HepG2 (cell line): ENCODE measurements at places on chromosomes 6 and 20. TPM values are rescaled to one million over a fixed set of nuclear protein-coding genes. Genes with fewer than 3 reads are reported as not detected.
A peak's percentile ranks its signal among the peaks of the same experiment; 100 is the strongest.

The RGS17 gene
- 0.04 TPM in 1 of 2 replicates, not detected in the other for polyA plus RNA-seq

The AHI1 gene
- 4.0 and 7.2 TPM in 2 replicates for polyA plus RNA-seq

The RALGAPB gene
- 16.2 and 17.6 TPM in 2 replicates for polyA plus RNA-seq

The SLC13A3 gene
- 63.3 and 76.0 TPM in 2 replicates for polyA plus RNA-seq

- no peak overlapping the region for H3K4me3 ChIP-seq
- H3K27ac ChIP-seq: no peak overlapping the region
- H3K27me3 ChIP-seq: peaks cover 3% of the 10 kb centered on the region; the same call in 1 of the 2 replicates
- DNase-seq: no peak
- peaks cover 9% of the 10 kb centered on the region for H3K4me1 ChIP-seq
- no peaks in the 10 kb centered on the region for H3K36me3 ChIP-seq
These were observed 1.1 kb upstream of the MBOAT1 start for GRCh38 chr6:20213271-20213798.

DNA sequence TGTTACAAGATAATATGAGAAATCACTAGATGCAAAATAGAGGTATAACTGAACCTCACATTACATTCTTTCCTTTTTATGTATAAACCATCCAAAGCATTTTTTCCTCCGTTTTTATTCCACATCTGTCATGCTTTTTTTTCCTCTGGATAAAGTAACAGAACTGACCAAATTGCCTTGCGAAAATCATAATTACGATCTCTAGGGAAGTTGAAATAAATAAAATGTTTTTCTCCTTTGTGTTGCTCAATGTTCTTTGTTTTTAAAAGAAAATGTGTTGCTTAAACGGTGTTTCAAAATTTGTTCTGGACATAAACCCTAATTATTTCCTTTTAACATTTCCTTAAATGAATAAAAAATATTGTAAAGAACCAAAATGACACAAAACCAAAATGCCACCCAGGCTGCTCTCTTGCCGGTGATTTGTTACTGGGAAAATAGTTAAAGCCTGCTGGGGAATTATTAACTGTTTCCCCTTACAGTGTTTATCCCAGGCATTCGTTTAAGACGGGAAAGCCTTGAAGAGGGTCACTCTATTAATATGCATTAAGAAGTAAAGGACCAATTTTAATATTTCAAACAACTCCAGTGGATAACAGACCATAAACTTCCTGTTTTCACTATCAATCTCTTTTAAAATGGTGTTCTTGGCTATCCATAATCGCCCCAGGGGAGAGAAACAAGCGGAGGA lies 1.7 kb upstream of the ADGRB3 start:
- no peak overlapping the region for H3K27ac ChIP-seq
- DNase-seq: no peak
- H3K27me3 ChIP-seq: no peaks in the 10 kb centered on the region; the same call in 1 of the 2 replicates
- H3K36me3 ChIP-seq: no peaks in the 10 kb centered on the region

DNA sequence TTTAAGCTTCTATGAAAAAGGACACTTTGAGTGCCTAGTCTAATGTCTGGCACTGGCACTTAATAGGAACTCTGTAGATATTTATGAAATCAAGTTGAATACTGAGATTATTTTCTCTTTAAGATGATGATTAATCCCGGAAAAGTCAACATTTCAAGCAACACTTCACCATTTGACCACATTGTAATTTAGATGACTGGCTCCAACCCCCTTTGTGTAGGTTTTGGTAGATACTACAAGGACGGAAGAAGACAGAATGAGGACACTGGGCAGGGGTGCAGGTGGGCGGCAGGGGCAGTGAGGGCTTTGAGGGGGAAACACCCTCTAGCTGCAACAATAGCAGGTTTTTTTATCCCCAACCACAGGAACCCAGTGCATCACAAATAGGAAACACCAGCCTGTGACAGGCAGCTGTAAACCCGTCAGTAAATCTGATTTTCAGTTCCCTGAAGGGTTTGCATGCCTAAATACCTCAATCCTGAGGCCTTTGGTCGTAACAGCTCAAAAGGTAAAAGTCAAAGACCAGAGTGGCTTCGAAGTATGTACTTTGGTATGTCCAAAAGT lies 4.6 kb downstream of the DTNBP1 start:
- no peak for DNase-seq
- peaks cover under 1% of the 10 kb centered on the region; the same call in 2 of the 3 replicates for H3K27me3 ChIP-seq
- no peaks in the 10 kb centered on the region for H3K36me3 ChIP-seq
- no peak overlapping the region for H3K27ac ChIP-seq
- H3K4me3 ChIP-seq: no peak overlapping the region

- H3K27ac ChIP-seq: no peak overlapping the region
- H3K27me3 ChIP-seq: no peaks in the 10 kb centered on the region
- H3K4me3 ChIP-seq: peak overlapping the region; percentile 51
- DNase-seq: peak; percentile 54
These were observed 4.5 kb upstream of the DEFB126 start for GRCh38 chr20:137668-138490.

GRCh38 chr6:110492584-110492983 lies 16.2 kb upstream of the SLC22A16 start:
- 0 out of 3 replicates have a peak, but pooled peaks cover 4% of the 10 kb centered on the region for H3K27me3 ChIP-seq
- H3K36me3 ChIP-seq: no peaks in the 10 kb centered on the region
- 0 out of 2 replicates have a peak, but pooled peaks cover 17% of the 10 kb centered on the region for H3K4me1 ChIP-seq
- H3K27ac ChIP-seq: no peak overlapping the region

GRCh38 chr20:33963751-33964150 lies 30.0 kb upstream of the RALY start:
- no peak for DNase-seq
- H3K4me1 ChIP-seq: no peaks in the 10 kb centered on the region
- H3K27me3 ChIP-seq: peaks cover 1% of the 10 kb centered on the region; the same call in 1 of the 2 replicates
- H3K4me3 ChIP-seq: no peak overlapping the region

GRCh38 chr20:55266361-55266760 lies 739.0 kb downstream of the CBLN4 start:
- H3K36me3 ChIP-seq: no peaks in the 10 kb centered on the region
- H3K4me3 ChIP-seq: no peak overlapping the region
- no peaks in the 10 kb centered on the region for H3K4me1 ChIP-seq
- DNase-seq: no peak
- no peak overlapping the region for H3K27ac ChIP-seq

DNA sequence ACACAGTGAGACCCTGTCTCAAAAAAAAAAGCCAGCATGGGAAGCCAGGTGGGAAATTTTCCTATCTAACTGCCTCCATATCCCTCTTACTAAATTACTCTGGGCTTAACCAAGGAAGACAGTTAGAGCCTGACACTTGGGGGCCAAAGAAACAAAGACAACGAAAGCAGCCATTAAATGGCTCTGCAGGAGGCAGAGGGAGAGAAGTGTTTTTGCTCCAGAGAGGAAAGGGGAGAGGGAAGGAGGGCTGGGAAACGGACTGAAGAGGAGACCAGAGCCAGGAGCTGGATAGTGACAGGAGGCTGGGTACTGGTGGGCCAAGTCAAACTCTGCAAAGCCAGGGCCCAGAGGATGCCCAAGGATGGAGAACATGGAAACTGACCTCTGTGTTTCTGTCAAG lies 10.7 kb upstream of the TGIF2 start:
- no peak overlapping the region for H3K27ac ChIP-seq
- DNase-seq: no peak
- 0 out of 2 replicates have a peak, but pooled peaks cover 1% of the 10 kb centered on the region for H3K36me3 ChIP-seq
- peaks cover 14% of the 10 kb centered on the region for H3K4me1 ChIP-seq
